A549 treated with AZD2906 at 1 μM for 4 hours (cell line): ENCODE measurements at places on chromosomes 2 and 18. TPM values are rescaled to one million over a fixed set of nuclear protein-coding genes. Genes with fewer than 3 reads are reported as not detected.

IL1A gene
- total RNA-seq: 0.14 to 0.31 TPM (median 0.24 TPM) in 5 replicates

RGPD3 gene
- total RNA-seq: 0.07 to 0.18 TPM (median 0.16 TPM) in 5 replicates

EVX2 gene
- total RNA-seq: 0.01 TPM in 1 of 5 replicates, not detected in the others

C2orf42 gene
- 6.6 to 8.9 TPM (median 7.4 TPM) in 5 replicates for total RNA-seq

SAG gene
- total RNA-seq: not detected in 5 replicates

MAP3K19 gene
- total RNA-seq: not detected in 5 replicates

DUSP19 gene
- 0.37 to 0.95 TPM (median 0.78 TPM) in 5 replicates for total RNA-seq

CYP27A1 gene
- 0.09 to 0.18 TPM (median 0.11 TPM) in 5 replicates for total RNA-seq

TNFAIP6 gene
- total RNA-seq: 0.51 to 0.89 TPM (median 0.87 TPM) in 5 replicates

USP34 gene
- total RNA-seq: 44.7 to 56.5 TPM (median 45.9 TPM) in 5 replicates

DSC3 gene
- total RNA-seq: 1.00 to 1.9 TPM (median 1.2 TPM) in 5 replicates

THOC1 gene
- 15.9 to 19.4 TPM (median 17.9 TPM) in 5 replicates for total RNA-seq

TSGA10 gene
- total RNA-seq: 2.3 to 5.4 TPM (median 3.9 TPM) in 5 replicates

TSHZ1 gene
- 5.1 to 6.5 TPM (median 5.7 TPM) in 5 replicates for total RNA-seq

FLACC1 gene
- 0.14 to 0.20 TPM (median 0.17 TPM) in 3 of 5 replicates, not detected in the others for total RNA-seq

ANKRD12 gene
- 3.6 to 4.6 TPM (median 3.8 TPM) in 5 replicates for total RNA-seq

GPR17 gene
- total RNA-seq: 0.07 to 0.13 TPM (median 0.10 TPM) in 3 of 5 replicates, not detected in the others

MAPK4 gene
- 0.13 to 0.33 TPM (median 0.18 TPM) in 5 replicates for total RNA-seq

TYMS gene
- total RNA-seq: 159 to 169 TPM (median 165 TPM) in 5 replicates

GALNT1 gene
- 64.2 to 97.7 TPM (median 77.1 TPM) in 5 replicates for total RNA-seq

TMEM163 gene
- 0.09 to 0.17 TPM (median 0.10 TPM) in 5 replicates for total RNA-seq

PFN4 gene
- total RNA-seq: 1.4 to 2.5 TPM (median 1.7 TPM) in 5 replicates

LOXHD1 gene
- total RNA-seq: not detected in 5 replicates

SH2D6 gene
- total RNA-seq: 0.60 to 0.96 TPM (median 0.80 TPM) in 5 replicates

MYO5B gene
- total RNA-seq: 6.7 to 8.7 TPM (median 8.0 TPM) in 5 replicates

OTX1 gene
- total RNA-seq: 3.5 to 4.6 TPM (median 3.7 TPM) in 5 replicates

PLB1 gene
- total RNA-seq: 1.6 to 2.4 TPM (median 1.9 TPM) in 5 replicates

SH3RF3 gene
- 0.47 to 0.71 TPM (median 0.66 TPM) in 5 replicates for total RNA-seq

FOXI3 gene
- total RNA-seq: 0.05 to 0.06 TPM (median 0.05 TPM) in 4 of 5 replicates, not detected in the other

CD226 gene
- total RNA-seq: 0.01 to 0.19 TPM (median 0.11 TPM) in 5 replicates

SERPINB8 gene
- total RNA-seq: 8.2 to 11.4 TPM (median 9.6 TPM) in 5 replicates

UGT1A10 gene
- 0.03 to 0.14 TPM (median 0.08 TPM) in 4 of 5 replicates, not detected in the other for total RNA-seq

VWA3B gene
- 0.09 to 0.14 TPM (median 0.12 TPM) in 3 of 5 replicates, not detected in the others for total RNA-seq

CAPN14 gene
- 0.01 to 0.04 TPM (median 0.03 TPM) in 5 replicates for total RNA-seq

FAM124B gene
- not detected in 5 replicates for total RNA-seq
